Dermis blood vessel endothelial cell (primary cell): ENCODE measurements at places on chromosomes 12 and 14. TPM values are rescaled to one million over a fixed set of nuclear protein-coding genes. Genes with fewer than 3 reads are reported as not detected.

DNA sequence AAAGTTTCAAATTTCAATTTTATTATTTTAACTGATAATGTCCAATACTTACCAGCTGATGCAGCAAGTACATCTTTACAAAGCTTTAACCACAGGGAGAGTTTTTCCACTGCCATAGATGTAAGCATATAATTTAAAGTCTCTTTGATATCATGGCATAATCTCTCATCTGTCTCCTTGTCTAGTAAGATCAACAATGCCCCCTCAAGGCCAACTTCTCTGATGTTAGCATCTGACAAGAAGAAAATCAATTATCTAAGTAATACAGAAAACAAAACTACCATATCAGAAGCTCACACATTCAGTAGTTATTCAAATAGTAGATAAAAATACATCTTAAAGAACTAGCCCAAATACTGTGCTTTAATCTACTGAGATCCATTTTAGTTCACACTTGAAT, 94.2 kb downstream of the HEATR5A start:
- peak; percentile 70 for DNase-seq

- DNase-seq = no peak
Measured at GRCh38 chr12:24754690-24755638, 193.9 kb downstream of the BCAT1 start.

The PLCZ1 gene
- total RNA-seq = not detected in 2 replicates

The HOXC11 gene
- total RNA-seq = not detected in 2 replicates

The PLEKHG7 gene
- total RNA-seq = not detected in 2 replicates

- no peak for DNase-seq
Measured at GRCh38 chr12:93297536-93297935, 80.2 kb upstream of the NUDT4 start.

The AQP2 gene
- not detected in 2 replicates for total RNA-seq

- peak; percentile 62 for DNase-seq
Measured at GRCh38 chr12:95473231-95473883, 595 bp upstream of the METAP2 start.

The TIMELESS gene
- total RNA-seq = 8.8 and 24.7 TPM in 2 replicates

DNA sequence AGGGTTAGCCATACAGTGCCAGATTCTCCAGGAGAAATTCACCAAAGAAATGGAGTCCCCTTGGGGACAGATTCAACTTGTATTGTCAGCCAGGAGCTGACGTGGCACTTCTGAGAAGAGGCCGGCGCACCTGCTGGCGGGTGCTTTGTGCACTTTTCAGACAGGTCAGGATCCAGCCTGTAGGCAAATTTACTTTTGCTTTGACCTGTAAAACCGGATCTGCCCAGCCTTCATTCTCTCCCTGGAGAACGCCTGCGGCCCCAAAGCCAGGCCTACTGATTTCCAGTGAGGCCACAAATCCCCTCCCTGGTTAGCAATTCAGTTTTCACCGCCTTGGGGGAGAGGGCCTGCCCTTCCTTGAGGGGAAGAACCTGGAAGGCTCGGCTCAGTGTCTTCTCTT, 17.4 kb downstream of the P2RX4 start:
- DNase-seq = no peak

The HHIPL1 gene
- total RNA-seq = 1.7 and 4.1 TPM in 2 replicates

The POU6F1 gene
- 2.6 and 4.8 TPM in 2 replicates for total RNA-seq

DNA sequence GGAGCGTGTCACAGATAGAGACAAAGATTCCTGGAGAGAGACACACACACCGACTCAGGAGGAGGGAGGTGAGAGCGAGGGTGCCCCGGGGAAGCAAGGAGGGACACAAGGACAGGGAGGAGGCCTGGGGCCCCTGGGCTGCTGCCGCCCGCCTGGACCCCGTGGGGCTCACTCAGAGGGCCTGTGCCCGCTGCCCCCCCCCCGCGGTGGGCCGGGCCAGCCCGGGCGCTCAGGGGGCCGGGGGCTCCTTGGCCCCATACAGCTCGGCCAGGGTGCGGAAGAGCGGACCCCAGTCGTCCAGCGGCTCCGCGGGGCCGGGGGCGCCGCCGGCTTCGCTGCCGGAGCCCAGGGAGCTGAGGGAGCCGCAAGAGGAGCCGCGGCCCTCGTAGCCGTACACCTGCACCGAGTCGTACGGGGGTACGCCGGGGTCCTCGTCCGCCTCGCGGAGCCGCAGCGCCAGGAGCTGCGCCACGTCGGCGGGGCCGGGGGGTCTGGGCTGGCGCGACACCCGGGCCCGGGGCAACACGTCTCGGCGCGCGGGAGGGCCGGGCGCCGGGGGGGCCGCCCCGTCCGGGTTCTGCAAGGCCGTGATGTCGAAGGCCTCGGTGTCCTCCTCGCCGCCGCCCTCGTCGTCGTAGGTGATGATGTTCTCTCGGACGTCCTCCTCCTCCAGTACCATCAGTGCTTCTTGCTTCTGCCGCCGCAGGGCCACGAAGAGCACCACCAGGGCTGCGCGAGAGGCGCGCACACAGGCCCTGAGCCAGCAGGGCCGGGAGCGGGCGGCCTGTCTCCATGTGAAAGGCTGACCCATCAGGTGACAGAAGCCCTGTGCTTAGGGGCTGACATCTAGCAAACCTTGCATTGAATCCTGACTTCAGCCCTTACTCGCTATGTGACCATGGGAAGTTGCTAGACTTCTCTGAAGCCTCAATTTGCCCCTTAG, 6.0 kb downstream of the PSMB11 start:
- DNase-seq = no peak

DNA sequence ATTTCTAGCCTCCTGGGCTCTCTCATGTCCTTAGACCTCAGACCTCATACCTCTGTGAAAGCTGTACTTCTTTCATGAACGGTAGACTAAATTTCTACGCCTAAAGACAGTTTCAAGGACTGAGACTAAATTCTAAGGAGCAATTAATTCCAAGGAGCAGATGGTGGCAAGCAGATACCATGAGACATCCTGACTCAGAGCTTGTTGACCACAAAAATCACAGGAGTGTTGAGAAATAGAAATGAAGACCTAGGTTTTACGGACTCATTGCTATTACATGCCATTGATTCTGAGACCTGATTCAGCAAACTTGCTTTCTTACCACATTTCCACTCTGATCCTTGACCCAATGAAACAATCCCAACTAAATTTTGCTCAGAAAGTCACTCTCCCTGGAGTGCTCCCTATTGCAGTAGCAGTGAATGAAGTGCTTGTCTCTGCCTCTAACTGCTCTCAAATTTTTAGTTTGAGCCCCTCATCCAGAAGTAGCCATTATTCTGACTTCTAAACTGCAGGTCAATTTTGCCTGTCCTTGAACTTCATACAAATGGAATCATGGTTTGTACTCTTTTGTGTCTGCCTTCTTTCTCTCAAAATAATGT, 52.0 kb downstream of the PEX5 start:
- no peak for DNase-seq

The CLEC4D gene
- total RNA-seq = not detected in 2 replicates

The CSAD gene
- 2.9 and 6.5 TPM in 2 replicates for total RNA-seq

The EIF2S3B gene
- 1.0 and 1.2 TPM in 2 replicates for total RNA-seq
